Activated CD4-positive, alpha-beta T cell treated with anti-CD3 and anti-CD28 coated beads, Interleukin-2, amount 50 U/mL, for 1 hour (primary cell): ENCODE measurements at places on chromosomes 13 and 19.

- DNase-seq = no peak
Measured at GRCh38 chr13:105282406-105283285, 1252.8 kb downstream of the EFNB2 start.

- no peak for DNase-seq
Measured at GRCh38 chr19:12465211-12465610, 19.4 kb downstream of the ZNF709 start.

DNA sequence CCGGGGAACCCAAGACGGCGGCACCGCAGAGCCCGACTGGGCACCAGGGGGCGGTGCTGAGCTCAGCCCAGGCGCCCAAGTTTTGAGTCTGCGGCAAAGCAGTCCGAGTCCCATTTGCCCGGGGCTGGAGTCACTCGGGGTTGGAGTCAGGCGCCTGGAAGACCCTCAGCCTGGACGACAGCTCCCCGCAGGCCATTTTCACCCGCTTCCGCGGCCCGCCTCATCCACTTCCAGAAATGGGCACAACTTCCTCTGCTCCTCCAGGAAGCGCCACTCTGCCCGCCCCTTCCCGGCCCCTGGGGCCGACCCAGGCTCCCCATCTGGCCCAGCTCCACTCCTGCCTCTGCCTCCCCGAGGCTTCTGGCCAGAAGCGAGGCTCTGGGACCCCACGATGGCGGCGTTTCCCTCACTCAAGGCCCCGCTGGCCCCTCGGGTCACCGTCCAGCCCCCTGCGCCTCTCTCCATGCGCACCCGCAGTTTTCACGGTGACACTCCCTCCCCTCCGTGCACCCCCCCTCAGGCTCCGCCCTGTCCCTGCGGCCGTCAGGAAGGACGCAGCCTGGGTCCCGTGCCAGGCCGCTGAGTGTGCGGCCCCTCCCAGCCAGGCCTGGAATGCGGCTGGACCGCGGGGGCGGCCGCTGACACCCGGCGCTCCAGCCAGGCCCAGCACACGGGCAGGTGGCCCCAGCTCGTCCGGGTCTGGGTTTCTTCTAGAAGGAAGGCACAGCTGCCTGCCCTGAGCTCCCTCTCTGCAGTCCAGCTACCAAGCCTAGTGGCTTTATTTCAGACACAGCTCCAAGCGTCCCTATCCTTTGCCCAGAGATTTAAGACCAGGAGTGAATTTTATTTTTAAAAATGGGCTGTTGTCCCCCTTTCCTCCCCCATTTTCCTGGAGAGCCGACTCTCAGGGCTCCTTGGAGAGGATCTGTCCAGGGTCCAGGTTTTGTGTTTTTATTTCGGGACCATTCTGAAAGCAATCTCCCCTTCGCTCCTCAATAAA, 4.7 kb downstream of the SERTAD1 start:
- peak; percentile 61 for DNase-seq

- DNase-seq = peak; percentile 81
Measured at GRCh38 chr19:46513461-46514236, 18.0 kb upstream of the PNMA8B start.

- no peak for DNase-seq
Measured at GRCh38 chr13:38899571-38899970, 91.1 kb downstream of the STOML3 start.

GRCh38 chr19:38929929-38930775, at the start of gene SARS2:
Gene SARS2 (minus strand): TSS chr19:38930763. CDS start chr19:38930736, 27 bp downstream.
- DNase-seq = peak; percentile 91

- no peak for DNase-seq
Measured at GRCh38 chr13:106036870-106037269, 498.6 kb downstream of the EFNB2 start.

GRCh38 chr19:45996933-45997332, 1.7 kb downstream of the CCDC61 start:
- no peak for DNase-seq

DNA sequence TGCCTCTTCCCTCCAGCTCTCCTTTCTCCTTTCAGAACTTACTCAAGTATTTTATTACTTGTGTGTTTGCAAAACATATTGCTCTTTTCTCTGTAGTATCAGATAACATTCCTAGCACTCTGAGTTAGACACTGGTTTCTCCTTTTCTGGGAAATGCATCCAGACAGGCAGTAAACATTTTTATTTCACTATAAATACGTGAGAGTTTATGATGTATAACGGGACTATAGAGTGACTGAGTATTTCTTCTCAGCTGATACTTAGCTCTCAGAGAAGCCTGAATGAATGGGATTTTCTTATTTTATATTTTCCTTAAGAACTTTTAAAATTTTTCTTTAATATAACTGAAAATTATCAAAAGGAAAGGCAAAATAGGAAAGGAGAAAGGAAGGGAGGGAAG, 211.2 kb upstream of the EDNRB start:
- DNase-seq = no peak

DNA sequence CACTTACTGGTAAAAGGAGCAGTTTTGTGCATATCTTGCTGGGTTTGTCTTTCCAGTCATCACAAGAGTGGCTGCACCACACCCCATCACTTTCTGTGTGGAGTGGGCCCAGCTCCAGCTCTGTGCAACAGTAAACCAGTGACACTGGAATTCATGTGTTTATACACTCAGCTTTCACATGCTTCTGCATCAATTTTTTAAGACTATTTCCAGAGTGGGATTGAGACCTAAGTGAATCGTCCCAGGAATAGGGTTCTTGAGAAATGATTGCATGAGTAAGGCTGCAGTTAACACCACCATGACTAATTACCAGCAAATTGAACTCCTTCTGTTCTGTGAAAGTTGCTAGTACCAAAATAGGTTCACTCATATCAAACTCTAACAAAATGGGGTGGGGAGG, 5.3 kb upstream of the CFAP97D2 start:
- no peak for DNase-seq

- no peak for DNase-seq
Measured at GRCh38 chr19:13095393-13095784, 7.3 kb downstream of the LYL1 start.

- DNase-seq = no peak
Measured at GRCh38 chr13:31037874-31038500, 105.5 kb downstream of the TEX26 start.

GRCh38 chr19:17883627-17884410, 12.1 kb downstream of the SLC5A5 start:
- no peak for DNase-seq

DNA sequence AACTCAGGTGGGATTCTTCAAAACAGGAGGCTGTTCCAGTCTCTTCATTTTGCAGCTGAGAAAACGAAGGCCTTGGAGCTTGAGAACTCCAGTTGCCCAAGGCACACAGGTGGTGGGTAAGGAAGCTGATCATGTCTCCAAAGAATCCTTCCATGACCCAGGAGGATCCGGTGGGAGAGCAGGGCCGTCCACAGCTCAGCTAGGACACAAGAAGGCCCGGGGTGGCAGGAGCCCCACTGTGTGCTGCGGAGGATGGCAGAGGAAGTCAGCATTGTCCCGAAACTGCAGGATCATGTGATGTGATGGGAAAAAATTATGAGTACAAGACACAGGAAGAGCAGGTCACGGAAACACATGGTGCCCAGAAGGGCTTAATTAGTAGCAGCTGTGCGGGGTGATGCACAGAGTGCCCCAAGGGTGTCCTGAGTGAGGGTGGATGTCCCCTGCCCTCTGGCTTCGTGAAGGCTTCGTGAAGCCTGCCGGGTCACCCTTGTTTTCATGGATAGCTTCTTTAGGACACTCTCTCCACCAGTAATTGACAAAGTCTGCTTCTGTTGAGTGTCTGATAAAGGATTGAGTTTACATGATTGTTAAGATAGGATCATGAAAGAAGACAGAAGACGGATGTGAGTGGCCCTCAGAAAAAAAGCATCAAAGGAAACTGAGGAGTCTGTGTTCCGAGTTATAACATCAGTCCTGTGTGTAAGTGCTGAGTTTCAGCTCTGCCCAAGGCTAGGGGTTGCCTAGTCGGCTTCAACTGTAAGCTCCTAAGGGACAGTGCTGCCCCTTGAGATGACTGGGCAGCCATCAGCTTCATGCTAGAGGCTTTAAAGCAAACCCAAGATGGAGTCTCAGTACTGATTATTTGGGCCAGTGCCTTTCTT, 33.8 kb upstream of the SACS start:
- DNase-seq = no peak

- DNase-seq = no peak
Measured at GRCh38 chr13:30697996-30698401, 37.3 kb upstream of the ALOX5AP start.

DNA sequence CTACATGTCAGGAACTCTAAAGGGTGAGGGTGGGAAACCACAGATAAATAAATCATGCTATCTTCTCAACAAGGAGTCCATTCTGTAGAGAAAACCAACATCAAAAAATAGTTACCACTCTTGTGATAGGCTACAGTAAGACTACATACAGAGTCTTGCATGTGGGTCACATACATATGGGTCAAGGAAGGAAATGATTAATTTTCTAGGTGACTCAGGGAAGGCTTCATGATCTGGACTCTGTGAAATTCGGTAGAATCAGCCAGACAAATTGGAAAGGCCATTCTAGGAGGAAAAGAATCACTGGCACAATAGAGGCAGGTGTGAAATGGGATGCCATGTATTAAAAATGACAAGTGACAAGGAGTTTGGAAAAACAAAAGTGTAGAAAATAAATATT, 638.9 kb downstream of the LIG4 start:
- DNase-seq = no peak

GRCh38 chr13:100451923-100452322, 136.7 kb downstream of the GGACT start:
- no peak for DNase-seq

DNA sequence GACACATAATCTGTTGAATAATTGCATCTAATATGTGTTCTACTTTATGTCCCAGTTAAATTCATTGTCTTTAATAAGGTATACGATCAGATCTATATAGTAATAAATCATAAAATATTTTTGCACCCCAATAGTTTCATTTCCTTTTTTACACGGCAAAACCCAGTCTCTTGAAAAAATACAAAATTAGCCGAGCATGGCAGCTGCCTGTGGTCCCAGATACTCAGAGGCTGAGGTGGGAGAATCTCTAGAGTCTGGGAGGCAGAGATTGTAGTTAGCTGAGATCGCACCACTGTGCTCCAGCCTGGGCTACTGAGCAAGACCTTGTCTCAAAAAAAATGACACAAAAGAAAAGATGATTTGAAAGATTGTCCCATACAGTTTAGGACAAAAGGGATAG, 52.3 kb upstream of the PARP4 start:
- no peak for DNase-seq

- DNase-seq = no peak
Measured at GRCh38 chr13:39641645-39642044, 13.8 kb upstream of the COG6 start.

DNA sequence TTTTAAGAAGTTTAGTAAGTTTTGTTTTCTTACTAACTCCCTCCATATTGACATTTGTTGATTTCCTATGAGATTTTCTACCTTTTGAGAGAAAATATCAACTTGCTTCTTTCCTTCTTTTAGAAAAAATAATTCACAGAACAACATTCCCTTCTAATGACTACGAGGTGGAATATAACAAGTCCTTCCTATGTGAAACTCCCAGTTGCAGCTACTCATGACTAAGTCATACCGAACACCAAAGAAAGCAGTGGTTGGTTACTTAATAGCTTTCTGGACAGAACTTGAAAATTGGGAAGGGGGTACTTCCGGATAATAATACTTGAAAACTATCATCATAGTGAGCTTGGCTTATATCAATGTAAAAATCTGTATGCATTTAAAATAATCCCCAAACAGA, 144.8 kb downstream of the DACH1 start:
- no peak for DNase-seq

- no peak for DNase-seq
Measured at GRCh38 chr19:29815231-29815630, 3.4 kb downstream of the CCNE1 start.

- no peak for DNase-seq
Measured at GRCh38 chr13:112999414-113000177, 30.6 kb downstream of the MCF2L start.

- DNase-seq = no peak
Measured at GRCh38 chr19:49347835-49348234, 12.6 kb downstream of the CD37 start.

DNA sequence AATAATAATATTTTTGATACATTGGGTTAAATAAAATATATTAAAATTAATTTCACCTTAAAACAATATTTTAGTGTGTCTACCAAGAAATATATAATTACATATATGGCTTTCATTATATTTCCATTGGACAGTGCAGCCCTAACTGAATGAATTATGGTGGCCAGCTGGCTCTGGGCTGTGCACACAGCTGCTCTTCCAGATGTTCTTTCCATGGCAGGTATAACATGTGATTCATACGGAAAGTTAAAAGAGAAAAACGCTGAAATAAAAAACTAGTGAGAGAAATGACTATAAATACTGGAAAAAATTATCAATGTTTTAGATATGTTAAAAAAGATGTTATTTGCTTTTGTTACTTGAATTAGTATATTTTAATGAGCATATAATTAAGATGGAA, 216.3 kb downstream of the RGCC start:
- no peak for DNase-seq

- no peak for DNase-seq
Measured at GRCh38 chr13:22765547-22765946, 415.2 kb upstream of the SGCG start.

DNA sequence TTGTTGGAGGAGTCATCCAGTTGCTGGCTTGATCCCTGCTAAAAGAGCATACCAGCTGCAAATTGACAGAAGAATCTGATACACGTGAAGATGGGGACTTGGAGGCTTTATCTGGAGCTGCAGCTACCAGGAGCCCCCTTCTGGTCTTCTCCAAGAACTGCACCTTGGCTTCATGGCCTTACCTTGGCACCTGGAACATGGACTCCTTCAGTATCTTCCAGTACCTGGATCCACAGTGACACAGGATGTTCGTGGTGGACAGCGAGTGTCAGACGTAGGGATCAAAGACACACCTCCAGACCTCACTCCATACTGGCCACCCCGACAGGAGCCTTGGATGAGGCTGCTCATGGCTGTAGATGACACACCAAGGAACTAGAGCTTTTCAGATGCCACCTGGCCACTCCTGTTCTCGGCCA, 9.9 kb upstream of the ACSBG2 start:
- DNase-seq = peak; percentile 58

DNA sequence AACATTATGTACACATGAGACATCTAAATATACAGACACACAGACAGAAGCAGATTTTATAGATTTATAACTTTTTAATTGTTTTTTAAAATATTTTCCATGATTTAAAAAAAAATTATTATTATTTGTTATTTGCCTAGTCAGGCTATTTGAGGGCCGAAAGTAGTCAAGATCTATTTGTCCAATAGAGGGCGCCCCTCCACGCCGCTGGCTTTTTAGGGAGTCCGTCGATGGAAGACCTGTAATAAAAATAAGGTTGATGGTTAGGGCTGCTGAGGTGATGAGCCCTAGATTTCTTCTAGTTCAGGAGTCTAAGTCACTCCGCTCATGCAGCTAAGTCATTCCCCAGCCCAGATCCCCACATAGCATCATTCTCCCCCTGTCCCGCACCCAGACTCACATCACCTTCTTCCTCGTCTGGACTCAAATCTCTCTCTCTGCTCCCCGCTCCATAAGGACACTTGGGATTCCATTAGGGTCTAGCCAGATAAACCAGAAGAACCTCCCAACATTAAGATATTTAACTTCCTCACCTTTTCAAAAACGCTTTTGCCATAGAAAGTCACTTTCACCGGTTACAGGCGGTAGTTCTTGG, 33.9 kb upstream of the CEACAM21 start:
- peak; percentile 77 for DNase-seq
